ENCODE measurements at places on chromosomes 3 and 15. TPM values are rescaled to one million over a fixed set of nuclear protein-coding genes. Genes with fewer than 3 reads are reported as not detected.

- DNase-seq = no peak
These were observed 273.9 kb downstream of the IGSF11 start for GRCh38 chr3:118760585-118761290.

The LRRK1 gene
- polyA plus RNA-seq = 2.3 TPM

GRCh38 chr3:128487813-128488635 is 5.0 kb downstream of the GATA2 start:
- peak; percentile 88 for DNase-seq

DNA sequence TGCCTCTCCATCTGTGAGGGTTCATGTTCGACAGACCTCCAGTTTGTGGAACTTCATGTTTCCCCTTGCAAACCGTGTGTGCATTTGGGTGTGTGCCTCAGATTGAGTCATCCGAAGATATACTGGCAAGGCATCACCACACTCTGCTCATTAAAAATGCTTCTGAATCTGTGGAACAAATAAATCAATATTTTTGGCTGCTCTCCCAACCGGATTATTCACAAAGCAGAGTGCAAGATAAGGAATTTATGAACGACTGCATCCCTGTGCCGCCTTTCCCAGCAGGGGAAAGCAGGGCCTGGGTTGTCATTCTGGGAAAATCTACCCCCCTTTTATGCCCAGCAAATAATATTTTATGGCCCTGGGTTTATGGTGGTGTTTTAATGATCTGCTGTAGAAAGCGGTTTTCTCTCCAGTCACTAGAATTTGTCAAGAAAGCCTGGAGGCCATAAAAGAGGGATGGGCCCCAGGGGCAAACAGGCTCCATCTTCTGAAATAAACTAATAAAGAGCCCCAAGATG is 4.2 kb upstream of the WNT5A start:
- DNase-seq = no peak

- DNase-seq = no peak
These were observed 144.9 kb downstream of the FEZF2 start for GRCh38 chr3:62228467-62228866.

DNA sequence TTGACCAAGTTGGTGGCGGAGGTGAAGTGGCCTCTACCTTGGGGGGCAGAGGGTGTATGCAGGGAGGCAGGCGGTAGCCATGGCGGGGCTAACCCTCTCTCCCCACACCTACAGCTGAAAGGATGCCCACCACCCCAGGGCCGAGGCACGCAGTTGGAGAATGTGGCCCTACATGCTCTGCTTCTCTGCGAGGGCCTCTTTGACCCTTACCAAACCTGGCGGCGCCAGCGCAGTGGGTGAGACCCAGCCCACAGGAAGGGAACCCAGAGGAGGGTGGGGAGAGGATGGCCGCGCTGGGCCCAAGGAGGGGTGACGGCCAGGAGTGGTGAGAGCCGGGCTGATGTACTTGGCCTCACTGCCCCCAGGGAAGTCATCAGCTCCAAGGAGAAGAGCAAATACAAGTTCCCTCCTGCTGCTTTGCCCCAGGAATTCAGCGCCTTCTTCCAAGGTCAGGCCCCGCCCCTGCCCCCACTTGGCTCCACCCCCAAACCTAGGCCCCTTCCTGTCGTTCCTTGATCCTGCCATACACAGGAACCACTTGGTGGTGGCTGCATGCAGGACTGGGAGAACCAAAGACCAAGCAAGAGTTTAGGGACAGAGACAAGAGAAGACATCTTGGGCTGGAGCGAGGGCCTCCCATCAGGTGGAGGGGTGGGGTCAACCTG is 9.8 kb downstream of the NBEAL2 start:
- no peak for DNase-seq

Data from psoas muscle (tissue), 8 donors.